Lower lobe of right lung (tissue), 2 donors: ENCODE measurements at places on chromosomes 1 and 21. TPM values are rescaled to one million over a fixed set of nuclear protein-coding genes. Genes with fewer than 3 reads are reported as not detected.
A peak's percentile ranks its signal among the peaks of the same experiment; 100 is the strongest.

GRCh38 chr1:232921381-232921780 is 29.0 kb upstream of the NTPCR start:
- no peak for DNase-seq

DNA sequence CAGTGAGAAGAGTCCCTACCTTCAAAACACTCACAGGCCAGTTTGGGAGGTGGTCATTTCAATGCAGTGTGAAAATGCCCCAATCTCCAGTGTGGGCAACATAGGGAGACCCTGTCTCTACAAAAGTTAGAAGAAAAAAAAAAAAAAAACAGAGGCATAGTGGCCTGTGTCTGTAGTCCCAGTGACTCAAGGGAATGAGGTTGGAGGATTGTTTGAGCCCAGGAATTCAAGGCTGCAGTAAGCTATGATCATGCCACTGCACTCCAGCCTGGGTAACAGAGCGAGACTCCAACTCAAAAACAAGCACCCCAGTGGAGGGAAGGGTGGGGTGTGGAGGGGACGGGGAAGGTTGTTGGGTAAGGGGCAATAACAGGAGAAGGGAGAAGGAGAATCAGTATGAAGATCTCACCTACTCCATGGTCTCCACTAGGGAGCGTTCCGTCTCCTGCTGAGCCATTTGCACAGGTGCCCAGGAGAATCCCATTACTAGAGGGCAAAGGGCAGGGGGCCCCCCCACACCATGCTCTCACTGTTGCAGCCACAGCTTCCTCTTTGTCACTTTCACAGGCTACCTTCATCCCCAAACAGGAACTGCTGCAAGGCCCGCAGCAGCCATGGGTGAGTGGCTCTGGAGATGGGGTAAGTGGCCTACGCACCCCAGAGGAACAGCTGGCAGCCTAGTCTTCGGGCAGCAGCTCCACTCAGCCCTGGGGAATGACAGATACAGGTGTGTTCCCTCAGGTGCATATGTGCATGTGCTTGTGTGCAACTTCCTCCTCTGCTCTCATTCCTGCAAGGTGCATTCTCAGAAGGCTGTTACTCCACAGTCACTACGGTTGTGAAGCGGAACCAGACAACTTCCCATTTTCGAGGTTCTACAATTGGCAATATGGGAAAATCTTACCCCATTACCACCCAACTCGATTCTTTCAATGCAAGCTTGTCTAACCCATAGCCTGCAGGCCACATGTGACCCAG is 87.9 kb upstream of the LYST start:
- peak; percentile 78 for DNase-seq

- DNase-seq, result peak; percentile 65
These were observed 42.2 kb upstream of the WNT4 start for GRCh38 chr1:22184892-22185612.

- DNase-seq, result peak; percentile 87
These were observed at the start of gene MAP10 for GRCh38 chr1:232805269-232806185. Gene MAP10 (plus strand): TSS chr1:232805416. CDS start chr1:232805450, 34 bp downstream.

- no peak for DNase-seq
These were observed 26.9 kb upstream of the SH3D21 start for GRCh38 chr1:36279110-36279788.

- peak; percentile 91 for DNase-seq
These were observed at the start of gene DONSON for GRCh38 chr21:33588485-33589335. Gene DONSON (minus strand): TSS chr21:33588684. CDS start chr21:33588641, 43 bp downstream.

- no peak for DNase-seq
These were observed 5.0 kb downstream of the SLC22A15 start for GRCh38 chr1:115980998-115981993.

DNA sequence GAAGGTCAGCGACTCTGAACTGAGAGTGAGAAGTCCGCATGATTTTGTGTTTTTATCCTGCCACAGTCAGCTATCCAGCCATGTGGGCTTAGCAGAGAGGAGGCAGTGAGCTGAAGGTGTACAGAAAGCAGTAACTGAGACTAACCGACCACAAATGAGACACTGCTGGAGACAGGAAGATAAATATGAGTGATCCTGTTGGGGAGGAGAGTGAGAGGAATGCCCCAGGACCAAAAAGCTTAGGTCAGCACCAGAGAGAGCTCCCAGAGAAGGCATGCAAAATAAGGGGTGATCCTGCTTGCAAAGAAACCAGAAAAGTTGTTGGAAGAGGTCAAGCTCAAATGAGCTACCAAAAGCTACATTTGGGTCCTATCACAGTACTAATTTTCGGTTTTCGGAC is 63.7 kb downstream of the HLCS start:
- DNase-seq, result no peak

DNA sequence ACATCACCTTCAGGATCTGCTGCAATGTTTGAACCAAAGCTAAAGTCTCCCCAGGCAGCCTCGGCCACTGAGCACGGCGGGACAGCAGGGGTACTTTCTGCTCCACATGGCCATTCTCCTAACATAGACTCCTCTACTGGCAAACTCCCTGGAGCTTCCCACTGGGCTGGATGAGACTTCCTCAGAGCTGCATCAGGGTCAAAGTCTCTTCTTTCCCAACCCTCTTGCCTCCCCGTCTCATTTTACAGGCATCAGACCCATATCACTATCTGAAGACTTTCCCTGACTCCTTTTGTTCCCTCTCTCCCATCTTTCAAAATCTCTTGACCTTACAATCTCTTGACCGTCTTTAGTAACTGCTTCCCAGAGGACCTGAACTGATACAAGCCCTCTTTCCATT is 42.2 kb upstream of the KIRREL1 start:
- DNase-seq, result no peak

GRCh38 chr1:117739504-117739903 is 133.7 kb downstream of the TENT5C start:
- no peak for DNase-seq

GRCh38 chr1:43944860-43945259 is 1.9 kb upstream of the IPO13 start:
- no peak for DNase-seq

DNA sequence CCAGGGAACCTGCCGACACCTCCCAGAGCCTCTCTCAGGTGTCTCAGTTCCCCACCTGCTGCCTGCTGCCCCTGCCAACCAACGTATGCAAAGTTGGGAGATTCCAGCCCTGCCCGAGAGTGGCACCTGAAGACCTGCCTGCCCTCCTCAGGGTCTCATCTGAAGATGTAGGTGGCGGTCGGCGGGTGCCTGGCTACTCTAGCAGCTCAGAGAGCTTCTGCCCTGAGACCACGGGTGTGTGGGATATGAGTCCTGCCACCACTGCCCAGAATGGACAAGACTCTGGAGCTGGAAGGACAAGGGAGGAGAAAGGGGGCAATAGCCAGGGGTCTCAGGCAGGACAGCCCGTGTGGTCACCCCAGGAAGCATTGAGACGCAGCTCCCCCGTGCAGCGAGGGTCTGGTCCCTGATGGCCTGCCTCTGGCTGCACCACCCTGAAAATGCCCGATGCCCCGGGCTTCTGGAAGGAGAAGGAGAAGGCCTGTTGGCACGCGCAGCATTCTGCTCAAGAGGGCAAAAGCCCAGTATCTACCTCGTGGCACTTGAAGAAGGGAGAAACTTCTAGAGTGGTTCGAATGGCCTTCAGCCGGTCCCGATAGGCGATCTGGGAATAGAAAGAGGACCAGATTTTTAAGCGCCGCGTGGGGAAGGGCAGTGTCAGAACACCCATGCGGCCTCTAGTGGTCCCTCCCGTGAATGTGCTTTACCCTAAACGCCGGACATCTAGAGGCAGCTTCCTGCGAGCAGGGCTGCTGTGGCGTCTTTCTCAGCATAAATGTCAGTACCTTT is 88.8 kb downstream of the STUM start:
- DNase-seq, result no peak

DNA sequence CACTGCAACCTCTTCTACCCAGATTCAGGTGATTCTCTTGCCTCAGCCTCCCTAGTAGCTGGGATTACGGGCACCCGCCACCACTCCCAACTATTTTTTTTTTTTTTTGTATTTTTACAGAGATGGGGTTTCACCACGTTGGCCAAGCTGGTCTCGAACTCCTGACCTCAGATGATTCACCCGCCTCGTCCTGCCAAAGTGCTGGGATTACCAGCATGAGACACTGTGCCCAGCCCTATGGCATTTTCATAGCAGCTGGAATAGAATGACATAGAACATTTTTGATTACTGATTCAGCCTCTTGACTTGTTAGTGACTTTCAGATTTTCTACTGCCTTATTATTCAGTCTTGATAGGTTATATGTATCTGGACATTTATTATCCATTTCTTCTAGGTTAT is 1046.2 kb downstream of the AMY1C start:
- DNase-seq, result no peak

GRCh38 chr1:163381487-163382184 is 59.9 kb downstream of the NUF2 start:
- DNase-seq, result no peak

DNA sequence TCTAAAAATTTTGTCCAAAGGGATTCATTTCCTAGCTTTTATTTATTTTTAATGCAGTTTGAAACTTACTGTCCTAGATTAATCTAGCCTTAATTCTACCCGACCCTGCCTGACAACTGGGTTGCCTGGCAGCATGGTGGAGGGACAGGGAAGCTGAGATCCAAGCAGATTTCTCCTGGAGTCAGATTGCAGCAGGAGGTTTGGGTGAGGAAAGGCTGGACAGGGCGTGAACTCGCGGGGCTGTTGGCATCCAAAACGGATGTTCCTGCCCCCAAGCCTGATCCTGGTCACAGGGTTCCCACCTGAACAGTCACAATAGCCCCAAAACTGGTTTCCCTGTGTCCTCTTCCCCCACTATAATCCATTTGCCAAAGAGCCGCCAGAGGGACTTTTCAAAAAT is 23.2 kb downstream of the TCEA3 start:
- DNase-seq, result no peak

DNA sequence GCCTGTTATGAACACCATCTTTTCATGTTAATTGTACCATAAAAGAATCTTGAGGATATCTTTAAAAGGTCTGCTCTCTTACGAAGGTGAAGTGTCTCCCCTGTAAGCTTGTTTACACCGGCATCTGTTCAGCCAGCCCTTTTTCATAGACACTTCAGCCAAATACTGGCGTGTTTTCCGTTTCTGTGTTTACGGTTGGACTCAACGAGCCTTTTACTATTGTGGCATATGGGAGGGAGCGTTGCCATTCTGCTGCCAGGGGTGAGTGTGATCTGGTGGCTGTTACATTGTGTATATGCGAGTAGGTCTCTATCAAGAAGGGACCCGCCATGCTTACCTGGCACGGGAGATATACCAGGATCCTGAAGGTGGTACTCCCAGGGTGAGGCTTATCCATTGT is 433.8 kb downstream of the CAMTA1 start:
- no peak for DNase-seq

- no peak for DNase-seq
These were observed 116.3 kb upstream of the ERG start for GRCh38 chr21:38614558-38614957.

DNA sequence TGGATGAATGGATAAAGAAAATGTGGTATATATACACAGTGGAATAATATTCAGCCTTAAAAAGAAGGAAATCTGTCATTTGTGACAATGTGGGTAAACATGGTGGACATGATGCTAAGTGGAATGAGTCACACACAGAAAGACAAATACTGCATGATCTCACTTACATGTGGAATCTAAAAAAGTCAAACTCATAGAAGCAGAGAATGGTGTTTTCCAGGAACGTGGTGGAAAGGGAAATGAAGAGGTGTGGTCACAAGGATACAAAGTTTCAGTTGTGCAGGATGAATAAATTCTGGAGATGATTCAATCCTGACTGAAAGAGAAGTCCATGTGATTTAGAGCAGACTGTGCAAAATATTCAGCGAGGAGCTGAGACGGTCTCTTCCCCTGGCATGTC is 56.6 kb downstream of the RYR2 start:
- no peak for DNase-seq

DNA sequence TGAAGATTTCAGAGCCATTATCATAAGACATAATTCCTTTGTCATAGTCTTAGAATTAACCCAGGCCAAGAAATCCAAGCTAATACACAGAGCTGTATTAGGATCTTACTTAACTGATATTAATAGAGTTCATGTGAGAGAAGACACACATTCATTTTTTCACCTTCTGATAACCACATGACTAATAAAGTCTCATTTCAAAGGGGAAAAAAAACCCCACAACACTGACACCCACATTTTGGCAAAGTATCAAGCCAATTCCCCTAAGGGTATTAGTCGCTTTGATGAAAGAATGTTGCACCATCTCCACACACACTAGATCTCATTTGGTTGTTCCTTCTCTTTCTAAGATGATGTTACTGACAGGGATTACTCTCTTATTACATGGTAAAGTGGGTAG is 344.4 kb upstream of the ESRRG start:
- no peak for DNase-seq

- no peak for DNase-seq
These were observed 9.7 kb upstream of the FOXO6 start for GRCh38 chr1:41351262-41352151.

The OR2G2 gene
- total RNA-seq, result not detected

The ANGPTL3 gene
- not detected for total RNA-seq

The C1orf50 gene
- total RNA-seq, result 5.6 TPM

The GJA4 gene
- total RNA-seq, result 16.1 TPM

The LENEP gene
- total RNA-seq, result not detected

The PPP2R5A gene
- 91.5 TPM for total RNA-seq

The EVA1B gene
- 25.7 TPM for total RNA-seq

The NBPF4 gene
- not detected for total RNA-seq

The ARHGAP29 gene
- total RNA-seq, result 63.8 TPM

The PTPRC gene
- 214 TPM for total RNA-seq

The LCE2B gene
- total RNA-seq, result not detected

The C1QA gene
- total RNA-seq, result 935 TPM

The SEC16B gene
- total RNA-seq, result 1.9 TPM

The CHI3L2 gene
- total RNA-seq, result 31.2 TPM

The BARHL2 gene
- not detected for total RNA-seq

The PLA2G2C gene
- not detected for total RNA-seq

The RNU1-4 gene
- 6,803 TPM for total RNA-seq
